ENCODE measurements at places on chromosomes 1 and 21. TPM values are rescaled to one million over a fixed set of nuclear protein-coding genes. Genes with fewer than 3 reads are reported as not detected.

CD1B gene
- not detected for total RNA-seq

AGMAT gene
- 16.6 TPM for total RNA-seq

DNA sequence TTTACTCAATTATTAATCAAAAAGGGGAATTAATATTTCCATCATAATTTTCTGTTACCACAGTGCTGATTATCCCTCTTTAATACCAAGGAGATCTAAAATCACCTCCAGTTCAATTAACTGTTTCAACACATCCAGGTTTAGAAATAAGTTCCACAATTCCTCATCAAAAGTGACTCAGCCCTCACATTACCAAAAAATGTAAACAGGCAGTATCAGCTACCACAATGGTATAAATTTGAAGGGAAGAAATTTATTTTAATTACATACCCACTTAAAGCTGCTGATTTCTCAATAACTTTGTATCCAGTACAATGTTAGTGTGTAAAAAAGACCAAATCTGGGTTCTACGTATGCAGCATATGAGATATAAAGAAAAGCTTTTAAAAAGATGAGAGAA lies 51.9 kb downstream of the EIF4G3 start:
- ATAC-seq, result no peak

FCRL1 gene
- total RNA-seq, result not detected

CASQ2 gene
- not detected for total RNA-seq

TFF3 gene
- not detected for total RNA-seq

DNA sequence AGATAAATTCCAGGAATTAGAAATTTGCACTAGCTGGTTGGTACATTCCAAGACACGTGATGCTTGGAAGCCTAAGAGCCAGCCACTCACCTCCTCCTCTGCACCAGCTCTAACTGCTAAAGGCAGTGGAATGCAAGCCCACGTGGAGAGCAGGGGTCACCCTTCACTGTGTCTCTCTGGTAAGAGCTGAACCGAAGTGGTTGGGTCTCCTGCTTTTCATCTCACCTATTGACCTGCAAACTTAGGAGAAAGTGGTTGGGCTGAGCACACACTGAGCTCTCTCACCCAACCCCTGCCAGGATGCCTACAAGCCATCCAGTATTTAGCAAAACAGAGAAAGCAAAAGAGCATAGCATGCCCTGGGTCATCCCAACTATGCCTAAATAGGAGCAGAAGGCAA lies 19.3 kb downstream of the HAO2 start:
- ATAC-seq, result no peak

DNA sequence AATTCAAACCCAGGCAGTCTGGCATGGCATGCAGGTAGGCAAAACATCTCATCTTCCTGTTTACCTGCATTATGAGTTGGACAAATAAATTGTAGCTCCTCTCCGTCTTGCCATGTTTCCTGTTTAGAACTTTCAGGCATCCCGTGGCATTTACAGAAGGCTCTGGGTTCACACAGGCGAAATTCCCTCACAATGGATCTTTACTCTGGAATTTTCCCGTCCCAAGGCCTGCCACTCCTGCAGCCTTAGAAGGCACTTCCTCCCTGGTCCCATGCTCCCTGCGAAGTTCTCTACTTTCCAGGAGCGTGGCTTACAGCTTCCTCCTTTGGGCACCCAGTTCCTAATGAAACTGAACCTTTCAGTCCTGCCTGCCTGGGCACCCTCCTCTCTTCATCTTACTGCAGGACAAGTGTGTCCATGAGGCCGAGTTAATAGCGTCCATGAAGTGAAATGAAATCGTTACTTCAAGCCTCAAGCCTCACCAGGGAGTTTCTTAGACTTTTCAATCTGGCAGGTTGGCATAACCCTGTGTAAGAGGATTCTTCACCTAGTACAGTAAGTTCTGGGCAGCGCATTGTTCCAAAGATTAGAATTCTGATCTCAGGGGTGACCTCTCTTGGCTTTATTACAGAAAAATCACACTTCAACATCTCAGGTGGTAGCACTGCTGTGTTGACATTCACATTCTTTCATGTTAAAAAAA lies 36.8 kb upstream of the AHCYL1 start:
- no peak for ATAC-seq

DNA sequence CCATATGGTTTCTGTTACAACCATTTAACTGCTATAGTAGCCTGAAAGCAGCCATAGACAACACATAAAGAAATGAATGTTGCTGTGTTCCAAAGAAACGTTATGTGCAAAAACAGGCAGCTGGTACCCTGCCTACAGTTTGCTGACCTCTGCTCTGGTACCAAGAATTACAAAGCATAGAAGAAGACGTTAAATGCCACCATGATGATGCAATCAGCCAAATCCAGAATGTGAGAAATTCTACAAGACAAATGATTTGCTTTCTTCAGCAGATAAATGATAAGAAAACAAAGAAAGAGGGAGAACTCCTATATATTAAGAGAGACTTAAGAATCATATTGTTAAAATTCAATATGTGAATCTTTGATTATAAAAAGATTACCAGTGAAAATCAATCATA lies 97.8 kb upstream of the PDE4B start:
- no peak for ATAC-seq

DNA sequence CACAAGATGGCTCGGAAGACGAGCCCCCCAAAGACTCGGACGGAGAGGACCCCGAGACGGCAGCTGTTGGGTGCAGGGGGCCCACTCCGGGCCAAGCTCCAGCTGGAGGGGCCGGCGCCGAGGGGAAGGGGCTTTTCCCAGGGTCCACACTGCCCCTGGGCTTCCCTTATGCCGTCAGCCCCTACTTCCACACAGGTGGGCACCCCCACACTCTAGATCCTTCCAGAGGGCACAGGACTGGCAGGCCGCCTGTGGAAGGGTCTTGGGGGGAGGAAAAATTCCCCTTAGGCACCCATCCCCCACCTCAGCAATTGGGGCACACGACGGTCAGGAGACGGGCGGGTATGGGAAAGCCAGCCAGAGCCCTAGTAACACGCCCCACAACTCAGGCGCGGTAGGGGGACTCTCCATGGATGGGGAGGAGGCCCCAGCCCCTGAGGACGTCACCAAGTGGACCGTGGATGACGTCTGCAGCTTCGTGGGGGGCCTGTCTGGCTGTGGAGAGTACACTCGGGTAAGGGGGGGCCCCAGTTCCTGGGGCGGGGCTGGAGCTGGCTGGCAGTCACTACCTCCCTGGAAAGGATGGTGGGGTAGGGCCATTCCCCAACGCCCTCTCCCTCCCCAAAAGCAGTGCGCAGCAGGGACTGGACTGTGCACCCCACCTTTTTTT lies 16.1 kb downstream of the NOC2L start:
- no peak for ATAC-seq

DNA sequence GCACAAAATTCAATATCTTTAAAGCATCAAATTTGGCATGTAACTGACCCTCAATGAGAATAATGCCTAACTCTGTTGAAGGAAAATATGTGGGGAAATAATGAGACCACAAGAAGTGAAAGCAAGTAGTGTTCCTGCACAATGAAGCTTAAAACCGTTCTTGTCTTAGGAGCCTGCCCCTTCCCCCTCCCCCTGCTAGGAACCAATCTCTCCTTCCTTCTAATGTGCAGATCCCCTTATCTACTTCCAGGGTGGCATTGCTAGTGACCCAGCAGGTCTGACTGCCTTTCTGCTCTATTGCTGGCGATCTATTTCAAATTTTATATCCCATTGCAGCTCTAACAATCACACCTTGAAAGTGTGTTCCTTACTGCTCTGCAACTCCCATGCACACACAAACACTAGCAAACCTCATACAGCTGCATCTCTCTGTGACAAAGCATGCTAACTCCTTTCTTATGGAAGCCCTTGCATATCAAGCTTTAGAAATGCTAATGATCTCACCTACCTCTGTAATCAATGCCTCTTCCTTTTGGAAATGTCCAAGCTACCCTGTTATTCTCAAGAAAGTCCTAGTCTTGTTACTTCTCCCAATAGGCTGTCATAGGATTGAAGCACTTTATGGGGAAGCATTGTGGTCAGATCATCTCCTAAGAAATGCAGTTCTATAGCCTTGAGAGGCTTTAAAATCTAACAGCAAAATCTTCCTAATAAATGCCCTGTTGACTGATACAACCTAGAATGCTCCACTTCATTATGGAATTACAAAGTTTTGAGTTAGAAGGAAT lies 26.5 kb downstream of the BCL9 start:
- no peak for ATAC-seq

GRCh38 chr1:19003371-19004290 lies 47.2 kb upstream of the IFFO2 start:
- ATAC-seq, result peak; percentile 97

CRTC2 gene
- total RNA-seq, result 84.9 TPM
